Stimulated activated CD4-positive, alpha-beta T cell treated with anti-CD3 and anti-CD28 coated beads, Interleukin-2, amount 100 ng/mL, for 24 hours (primary cell): ENCODE measurements at places on chromosomes 16 and 17.

- no peak for DNase-seq
These were observed 17.0 kb upstream of the TMEM132E start for GRCh38 chr17:34562387-34562786.

DNA sequence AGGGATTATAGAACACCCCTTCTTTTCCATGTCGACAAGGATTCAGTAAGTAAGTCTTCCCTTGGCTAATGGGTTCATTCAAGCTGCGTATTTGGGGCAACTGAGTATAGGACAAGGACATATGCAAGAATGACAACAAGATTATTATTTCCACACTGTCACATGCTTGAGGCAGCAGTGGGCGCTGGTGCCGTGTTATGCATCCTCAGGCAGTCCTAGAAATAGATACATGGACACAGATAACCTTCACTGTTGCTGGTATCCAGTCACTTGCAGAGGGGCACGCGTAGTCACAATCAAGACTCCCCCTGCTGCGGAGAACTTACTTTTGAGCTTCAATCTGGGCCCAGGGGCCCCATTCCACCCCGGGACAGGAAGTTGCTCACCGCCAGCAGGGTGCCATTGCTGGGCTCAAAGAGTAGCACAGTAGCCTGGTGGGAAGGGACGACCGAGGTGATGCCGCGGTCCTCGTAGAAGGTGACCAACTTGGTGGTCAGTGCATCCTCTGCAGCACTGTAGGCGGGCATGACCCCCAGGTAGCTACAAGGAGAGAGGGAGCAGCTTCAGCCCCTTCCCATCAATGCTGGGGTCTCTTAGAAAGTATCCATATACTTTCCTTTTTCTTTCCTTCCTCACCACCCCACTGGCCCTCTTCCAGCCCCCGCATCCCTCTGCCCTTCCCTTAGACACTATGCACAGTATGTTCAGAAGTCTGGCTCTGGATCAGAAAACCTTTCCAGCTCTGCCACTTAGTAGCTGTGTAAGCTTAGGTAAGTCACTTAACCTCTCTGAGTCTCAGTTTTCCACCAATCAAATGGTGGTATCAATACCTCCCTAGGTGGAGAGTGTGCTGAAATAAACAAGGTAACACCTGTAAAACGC, 804 bp downstream of the CRYM start:
- no peak for DNase-seq

DNA sequence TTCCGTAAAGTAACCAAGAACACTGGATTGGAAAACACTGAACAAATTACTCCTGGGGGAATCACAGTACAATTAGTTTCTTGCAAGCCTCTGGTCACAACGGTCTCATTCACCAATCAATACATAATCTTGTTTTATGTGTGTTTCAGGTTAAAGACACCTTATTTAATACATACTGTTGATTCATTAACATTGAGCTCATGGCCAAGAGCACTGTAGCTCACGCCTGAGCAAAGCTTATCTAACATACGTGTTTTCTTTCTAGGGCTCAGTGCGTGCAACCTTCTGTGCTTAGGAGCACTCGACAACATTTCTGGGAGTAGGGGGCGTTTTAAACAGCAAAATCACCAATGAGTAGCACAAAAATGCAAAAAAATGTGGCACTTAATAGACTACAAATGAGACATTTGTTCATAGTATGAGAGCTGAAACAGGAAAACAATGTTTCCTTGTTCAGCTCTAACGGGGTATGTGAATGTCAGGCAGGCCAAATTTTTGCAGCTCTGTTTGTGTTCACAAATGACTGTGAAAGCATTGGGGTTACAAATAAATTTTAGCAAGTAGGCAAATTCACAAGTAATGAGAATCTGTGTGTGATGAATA, 206.2 kb downstream of the CNTNAP4 start:
- DNase-seq: no peak

DNA sequence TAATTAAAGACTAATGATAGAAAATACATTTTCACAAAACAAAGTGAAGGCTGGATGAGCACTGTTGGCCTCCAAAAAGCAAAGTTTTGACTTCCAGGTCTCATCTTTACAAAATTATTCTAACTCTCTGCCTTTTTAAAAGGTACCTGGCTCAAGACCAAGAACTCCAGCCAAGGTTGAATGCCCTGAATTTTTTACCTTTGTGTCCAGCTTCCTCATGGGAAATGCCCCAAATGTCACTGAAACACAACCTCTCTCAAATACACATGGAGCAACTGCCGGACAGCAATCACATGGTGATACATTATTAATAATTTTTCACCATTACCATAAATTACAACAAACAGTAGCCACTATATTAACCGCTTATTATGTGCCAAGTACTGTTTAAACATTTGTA, 32.2 kb downstream of the ADAMTS18 start:
- no peak for DNase-seq

DNA sequence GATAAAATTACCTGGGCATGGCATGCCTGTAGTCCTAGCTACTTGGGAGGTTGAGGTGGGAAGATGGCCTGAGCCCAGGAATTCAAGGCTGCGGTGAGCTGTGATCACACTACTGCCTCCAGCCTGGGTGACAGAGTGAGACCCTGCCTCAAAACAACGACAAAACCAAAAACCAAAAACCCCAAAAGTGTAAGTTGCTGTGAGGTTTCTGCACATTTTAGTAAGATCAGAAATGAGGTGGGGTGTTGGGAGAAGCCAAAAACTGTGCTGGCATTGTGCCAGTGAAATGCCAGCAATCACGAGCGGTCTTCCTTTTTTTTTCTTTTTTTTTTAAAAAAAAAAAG, 114.6 kb downstream of the PITPNC1 start:
- DNase-seq: no peak
